ENCODE measurements at places on chromosomes 7 and 10.

GRCh38 chr7:31508823-31509222, 5.1 kb upstream of the ITPRID1 start:
- no peak for DNase-seq

DNA sequence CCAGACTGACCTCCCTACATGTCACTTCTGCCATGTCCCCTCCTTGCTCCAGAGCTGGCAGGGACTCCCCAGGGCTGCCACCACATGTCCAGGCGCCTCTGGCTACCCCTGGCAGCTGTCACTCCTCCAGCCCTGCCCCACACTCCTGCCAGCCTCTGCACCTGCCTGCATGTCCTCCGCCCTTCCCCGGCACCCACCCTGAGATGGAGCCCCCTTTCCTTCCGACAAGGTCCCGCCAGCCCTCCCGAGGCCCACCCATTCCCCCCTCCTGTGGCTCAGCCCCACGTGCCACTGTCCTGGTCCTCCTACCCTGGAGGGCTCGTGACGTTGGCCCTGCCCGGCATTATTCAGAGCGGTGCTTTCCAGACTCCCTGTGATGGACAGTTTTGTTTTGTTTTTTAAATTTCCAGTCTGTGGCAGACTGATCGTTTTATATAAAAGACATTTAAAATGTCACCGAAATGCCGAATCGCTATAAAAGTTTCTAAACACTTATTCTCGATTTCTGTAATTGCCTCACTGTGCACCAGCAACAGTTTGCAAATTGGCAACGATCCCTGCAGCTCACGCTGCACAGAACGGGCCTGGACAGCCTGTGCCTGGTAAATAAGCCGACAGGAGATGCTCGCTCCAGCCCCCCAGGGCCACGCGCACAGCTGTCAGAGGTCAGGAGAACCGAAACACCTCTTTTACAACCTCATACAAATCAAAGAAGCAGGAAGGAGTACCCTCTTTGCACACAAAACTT, 111.1 kb upstream of the SH2B2 start:
- DNase-seq = no peak

DNA sequence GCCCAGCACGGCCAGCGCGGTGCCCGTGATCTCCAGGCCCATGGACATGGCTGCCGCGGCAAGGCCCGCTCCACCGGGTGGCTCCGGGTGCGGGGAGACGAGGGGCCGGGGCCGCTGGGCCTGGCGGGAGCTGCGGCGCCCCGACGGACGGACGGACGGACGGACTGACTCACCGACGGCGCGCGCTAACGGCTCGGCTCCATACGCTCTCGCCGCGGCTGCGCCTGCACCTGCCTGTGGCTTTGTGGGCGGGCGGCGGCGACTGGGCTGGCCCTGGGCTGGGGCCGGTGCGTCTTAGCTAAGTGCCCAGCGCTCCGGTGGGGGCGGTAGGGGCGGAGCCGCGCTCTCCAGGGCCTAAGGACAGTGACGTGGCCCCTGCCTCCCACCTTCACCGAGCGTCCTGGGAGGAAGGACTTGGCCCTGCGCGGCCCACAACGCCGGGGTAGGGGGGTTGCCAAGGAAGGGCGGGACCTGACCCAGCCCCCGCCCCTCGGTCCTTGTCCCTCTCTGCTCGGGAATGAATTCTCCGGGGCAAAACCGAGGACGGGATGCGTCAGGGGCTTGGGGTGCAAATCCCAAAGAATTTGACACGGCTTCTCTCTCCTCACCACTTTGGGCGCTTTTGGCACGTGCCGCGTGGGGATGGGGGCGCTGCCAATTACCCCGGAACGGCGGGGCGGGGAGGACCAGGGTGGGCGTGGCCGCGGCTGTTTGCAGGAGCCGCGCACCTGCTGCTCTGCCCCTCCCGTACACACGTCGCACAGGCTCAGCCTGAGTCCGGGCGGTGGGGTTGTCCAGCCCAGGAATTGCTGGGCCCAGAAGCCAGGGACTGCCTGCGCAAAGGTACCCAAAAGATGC, at the start of gene CLDN3:
CLDN3 (minus strand) TSS at position 269 of the 858 bp plus-strand sequence; CDS start at position 48, 221 bp downstream.
- peak; percentile 84 for DNase-seq

- DNase-seq = no peak
These were observed 8.4 kb downstream of the CYCS start for GRCh38 chr7:25116621-25117020.

DNA sequence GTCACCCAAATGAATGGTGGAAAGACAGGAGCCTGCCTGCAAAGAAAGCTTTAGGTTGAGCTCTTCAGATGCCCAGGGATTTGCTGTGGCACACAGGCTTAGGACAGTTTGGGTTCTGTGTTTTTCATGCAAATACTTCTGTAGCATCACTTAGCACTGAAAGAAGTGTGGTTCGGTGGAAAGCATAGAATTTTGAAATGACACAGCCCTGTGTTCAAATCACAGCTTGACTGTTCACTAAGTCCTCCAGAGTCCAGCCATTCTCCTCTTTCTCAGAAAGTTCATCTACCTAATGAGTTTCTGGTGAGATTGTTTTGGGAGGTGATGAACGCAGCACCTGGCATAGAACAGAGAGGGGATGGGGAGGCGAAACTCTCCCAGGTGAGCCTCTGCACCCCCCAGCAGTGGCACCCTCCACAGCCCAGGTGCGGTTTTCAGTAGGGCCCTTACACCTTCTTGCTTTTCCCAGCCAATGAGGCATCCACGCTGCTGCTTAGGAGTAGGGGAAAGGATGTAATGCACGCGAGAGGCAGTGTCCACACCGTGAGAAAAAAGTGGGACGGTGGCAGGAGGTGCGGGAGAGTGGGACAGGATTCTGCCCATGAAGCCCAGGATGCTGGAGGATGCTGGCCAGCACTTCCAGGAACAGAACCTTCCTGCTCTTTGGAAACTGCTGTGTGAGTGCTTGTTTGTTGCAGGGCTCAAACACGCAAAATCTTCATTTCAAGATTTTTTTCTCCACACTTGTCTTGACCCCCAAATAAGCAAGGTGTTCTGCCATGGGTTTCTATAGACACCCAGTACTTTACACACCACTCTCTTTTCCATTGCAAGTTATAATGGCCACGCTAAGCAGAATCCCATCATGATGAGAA, 11.6 kb downstream of the EN2 start:
- no peak for DNase-seq

- DNase-seq = peak; percentile 42
These were observed 219.0 kb downstream of the CCDC3 start for GRCh38 chr10:12782537-12782936.

- DNase-seq = no peak
These were observed 804.8 kb upstream of the IGFBP3 start for GRCh38 chr7:46725838-46726237.

DNA sequence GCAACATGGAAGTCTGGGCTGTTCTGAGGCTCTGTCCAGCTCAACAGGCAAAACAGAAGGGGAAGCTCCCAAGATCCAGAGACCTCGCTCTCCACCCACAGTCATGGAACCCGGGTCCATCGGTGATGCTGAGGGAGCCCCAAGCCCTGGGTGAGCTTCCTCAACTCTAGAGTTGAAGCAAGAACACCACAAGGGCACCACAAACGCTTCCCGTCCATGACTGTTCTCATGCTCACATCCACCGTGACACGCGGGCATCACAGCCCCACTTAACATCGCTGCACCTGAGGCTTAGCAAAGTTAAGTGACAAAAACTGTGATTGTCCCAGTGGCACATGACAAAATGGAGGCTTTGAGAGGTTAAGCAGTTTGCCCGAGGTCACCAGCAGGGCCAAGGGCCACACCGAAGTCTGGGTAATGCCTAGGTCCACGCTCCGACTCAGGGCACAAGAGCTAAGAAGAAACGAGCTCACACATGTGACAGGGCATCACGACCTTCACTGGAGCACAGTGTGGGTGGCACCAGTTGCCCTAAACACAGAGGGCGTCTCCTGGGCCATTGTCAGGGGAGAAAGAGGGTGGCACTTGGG, 110.6 kb downstream of the OAT start:
- DNase-seq = no peak
